Stimulated activated effector memory CD8-positive, alpha-beta T cell treated with anti-CD3 and anti-CD28 coated beads, Interleukin-12 subunit alpha, Interleukin-12 subunit beta, amount 100 ng/mL, for 72 hours (primary cell): ENCODE measurements at places on chromosomes 12 and 14.

DNA sequence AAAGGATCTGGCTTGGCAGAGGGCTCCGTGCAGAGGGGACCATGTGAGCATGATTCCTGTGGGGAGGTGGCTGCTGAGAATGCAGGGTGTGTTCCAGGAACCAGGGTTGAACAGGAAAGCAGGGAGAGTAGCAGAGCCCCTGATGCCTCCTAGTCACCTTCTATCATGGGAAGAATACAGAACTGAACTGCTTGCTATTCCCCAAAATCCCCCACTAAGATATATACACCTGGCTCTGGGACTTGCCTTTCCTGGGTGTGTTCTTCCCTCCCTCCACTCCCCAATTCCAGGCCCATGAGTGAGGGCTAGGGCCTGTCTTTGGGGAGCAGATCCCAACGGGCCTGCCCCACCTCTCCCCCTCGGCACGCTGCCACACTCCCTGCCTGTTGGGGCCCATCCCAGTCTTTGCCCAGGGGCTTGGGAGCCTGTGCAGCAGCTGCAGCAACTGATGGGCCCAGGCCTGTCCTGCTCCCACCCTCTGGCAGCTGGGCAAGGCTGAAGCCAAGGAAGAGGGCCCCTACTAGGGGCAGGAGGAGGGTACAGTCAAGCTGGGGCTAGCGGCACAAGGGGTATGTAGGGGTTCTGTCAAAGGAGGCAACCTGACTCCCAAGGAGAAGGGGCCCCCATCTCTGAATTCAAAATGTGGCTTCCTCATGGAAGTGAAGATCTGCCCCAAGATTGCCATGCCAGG lies 3.2 kb downstream of the AJUBA start:
- no peak for DNase-seq

GRCh38 chr12:103330672-103331071 lies 165.1 kb downstream of the C12orf42 start:
- DNase-seq = no peak

- no peak for DNase-seq
These were observed 346.8 kb downstream of the ETNK1 start for GRCh38 chr12:22971701-22972191.

- no peak for DNase-seq
These were observed 532.8 kb downstream of the FUT8 start for GRCh38 chr14:65945327-65945726.

DNA sequence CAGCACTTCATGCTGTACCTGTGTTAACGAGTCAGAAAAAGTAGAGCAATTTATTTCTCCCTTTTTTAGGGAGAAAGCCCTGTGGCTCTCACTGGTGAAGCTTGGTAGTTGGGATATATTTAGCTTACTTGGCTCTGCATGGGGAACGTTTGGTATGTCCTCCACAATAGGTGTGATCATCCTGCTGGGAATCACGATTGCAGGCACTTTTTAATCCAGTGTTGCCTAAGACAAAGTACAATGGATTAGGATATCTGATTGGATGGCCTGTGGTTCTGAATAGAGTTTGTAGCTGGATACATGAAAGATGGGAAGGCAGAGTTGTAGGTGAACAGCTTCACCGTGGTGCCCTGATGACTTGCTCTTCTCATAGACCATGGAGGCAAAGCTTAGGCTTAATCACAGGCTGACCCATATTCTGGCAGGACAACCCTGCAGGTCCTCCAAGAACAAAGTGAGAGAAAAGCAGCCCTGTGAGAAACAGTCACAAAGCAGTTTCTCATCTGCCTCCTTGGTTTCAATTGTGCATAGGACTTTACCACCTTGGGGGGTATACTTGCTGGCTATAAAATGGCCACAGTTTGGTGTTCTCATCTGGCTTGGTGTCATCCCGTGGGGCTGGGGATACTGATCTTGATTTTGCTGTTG lies 7.5 kb downstream of the RESF1 start:
- no peak for DNase-seq

GRCh38 chr12:104555648-104556047 lies 98.9 kb downstream of the CHST11 start:
- DNase-seq = no peak

- no peak for DNase-seq
These were observed 784.0 kb upstream of the TMEM132C start for GRCh38 chr12:127482950-127483349.

DNA sequence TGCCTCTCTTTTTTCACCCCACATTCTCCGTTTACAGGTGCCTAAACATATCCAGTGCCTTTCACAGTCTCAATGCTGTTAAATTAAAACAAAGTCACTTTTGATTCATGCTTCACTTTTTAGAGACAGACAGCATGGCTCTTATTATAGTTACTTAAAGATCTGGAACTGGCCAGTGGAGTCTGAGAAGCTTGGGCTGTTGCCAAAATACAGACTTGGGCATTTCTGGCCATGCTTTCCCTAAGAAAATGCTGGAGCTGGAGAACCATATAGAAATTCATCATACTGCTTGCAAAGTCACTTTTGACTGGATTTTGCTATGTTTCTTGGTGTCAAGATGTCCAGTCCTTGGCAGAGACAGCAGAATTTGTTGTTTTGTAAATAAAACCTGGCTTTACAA lies 12.2 kb upstream of the GPR68 start:
- no peak for DNase-seq

GRCh38 chr14:92759679-92760523 lies 11.5 kb upstream of the LGMN start:
- DNase-seq = no peak
